ENCODE measurements at places on chromosomes 1 and 21. TPM values are rescaled to one million over a fixed set of nuclear protein-coding genes. Genes with fewer than 3 reads are reported as not detected.

DNA sequence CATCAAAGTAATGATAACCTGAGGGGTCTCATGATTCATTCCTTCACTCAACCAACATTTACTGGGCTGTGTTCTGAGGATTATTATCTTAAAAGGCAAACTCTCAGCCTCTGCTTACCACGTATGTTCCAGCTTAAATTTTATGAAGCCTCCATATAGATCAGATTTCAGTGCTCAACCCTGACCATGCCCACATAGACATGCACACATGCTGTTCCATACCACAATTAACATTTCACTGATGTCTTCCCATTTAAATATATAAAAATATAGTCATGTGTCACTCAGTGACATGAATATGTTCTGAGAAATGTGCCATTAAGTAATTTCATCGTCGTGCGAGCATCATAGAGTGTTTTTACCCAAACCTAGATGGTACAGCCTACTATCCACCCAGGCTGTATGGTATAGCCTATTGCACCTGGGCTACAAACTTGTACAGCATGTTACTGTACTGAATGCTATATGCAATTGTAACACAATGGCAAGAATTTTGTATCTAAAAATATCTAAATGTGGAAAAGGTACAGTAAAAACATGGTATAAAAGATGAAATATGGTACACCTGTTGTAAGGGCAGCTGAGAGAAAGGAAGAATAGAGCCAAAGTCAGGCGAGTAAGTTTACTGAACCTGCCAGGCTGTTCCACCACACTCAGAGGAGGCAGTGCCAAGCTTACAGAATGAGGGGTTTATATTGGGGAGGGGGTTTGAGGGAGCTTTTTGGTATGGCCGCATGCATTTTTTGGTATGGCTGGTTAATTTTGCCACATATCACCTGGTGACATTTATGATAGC lies 134.7 kb upstream of the ETV3 start:
- no peak for DNase-seq

DNA sequence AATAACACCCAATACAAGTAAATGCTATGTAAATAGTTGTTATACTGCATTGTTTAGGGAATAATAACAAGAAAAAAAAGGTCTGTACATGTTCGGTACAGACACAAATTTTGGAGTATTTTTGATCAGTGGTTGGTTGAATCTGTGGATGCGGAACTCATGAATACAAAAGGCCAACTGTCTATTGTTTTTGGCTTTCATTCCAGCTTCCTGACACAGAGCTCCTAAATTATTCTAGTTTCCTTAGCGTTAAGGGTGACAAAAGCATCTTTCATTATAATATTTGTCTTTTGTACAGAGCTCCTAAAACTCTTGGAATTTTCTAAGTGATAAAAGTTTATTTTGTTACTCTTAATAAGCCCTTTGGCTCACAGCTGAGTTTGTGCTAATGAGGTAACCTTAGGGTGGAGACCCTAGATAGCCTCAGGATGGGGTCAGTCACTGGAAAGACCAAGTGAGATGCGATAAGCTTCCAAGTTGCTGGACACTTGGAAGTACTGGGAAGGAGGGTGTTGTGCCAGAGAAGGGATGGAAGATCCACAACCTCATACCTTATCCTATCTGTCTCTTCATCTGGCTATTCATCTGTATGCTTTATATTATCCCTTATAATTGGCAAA lies 57.4 kb upstream of the PRRC2C start:
- no peak for DNase-seq

DNA sequence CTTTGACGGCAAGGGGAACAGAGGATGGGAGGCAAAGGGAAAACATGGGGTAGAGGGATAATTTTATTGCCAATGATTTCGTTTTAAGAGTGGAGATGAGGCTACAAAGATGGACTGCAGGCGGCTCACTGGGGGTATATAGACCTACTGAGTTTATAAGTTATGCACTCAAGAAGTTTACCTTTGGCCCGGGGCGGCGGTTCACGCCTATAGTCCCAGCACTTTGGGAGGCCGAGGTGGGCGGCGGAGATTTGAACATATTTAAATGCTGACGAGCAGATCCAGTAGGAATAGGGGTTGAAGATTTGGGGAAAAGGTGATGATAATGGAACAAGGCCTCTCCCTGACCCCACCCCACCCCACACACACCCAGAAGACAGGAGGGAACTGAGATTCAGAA lies 8.1 kb upstream of the SLAMF9 start:
- DNase-seq = no peak

DNA sequence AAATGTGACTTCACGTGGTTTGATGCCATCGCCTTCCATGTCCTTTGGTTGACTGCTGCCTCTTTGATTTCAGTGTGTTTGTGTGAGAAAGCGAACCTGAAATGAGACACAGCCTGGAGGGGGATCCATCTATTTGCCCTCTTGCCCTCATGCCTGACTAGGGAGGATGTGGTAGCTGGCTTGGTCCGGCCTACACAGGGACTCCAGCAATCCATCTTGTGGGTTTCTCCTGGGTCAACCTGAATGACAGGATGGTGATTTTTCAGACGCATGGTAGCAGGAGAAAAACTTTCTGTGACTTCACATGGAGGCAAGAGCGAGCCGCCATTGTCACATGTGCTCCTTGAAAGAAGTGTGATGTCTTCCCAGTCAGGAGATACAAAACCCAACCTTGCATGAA lies 117.9 kb upstream of the DNAH14 start:
- no peak for DNase-seq

C4BPA gene
- total RNA-seq = not detected

Data from LHCN-M2 (cell line).